Activated naive CD8-positive, alpha-beta T cell treated with anti-CD3 and anti-CD28 coated beads, Interleukin-2, amount 50 U/mL, for 24 hours (primary cell): ENCODE measurements at places on chromosomes 3 and 15.
A peak's percentile ranks its signal among the peaks of the same experiment; 100 is the strongest.

DNA sequence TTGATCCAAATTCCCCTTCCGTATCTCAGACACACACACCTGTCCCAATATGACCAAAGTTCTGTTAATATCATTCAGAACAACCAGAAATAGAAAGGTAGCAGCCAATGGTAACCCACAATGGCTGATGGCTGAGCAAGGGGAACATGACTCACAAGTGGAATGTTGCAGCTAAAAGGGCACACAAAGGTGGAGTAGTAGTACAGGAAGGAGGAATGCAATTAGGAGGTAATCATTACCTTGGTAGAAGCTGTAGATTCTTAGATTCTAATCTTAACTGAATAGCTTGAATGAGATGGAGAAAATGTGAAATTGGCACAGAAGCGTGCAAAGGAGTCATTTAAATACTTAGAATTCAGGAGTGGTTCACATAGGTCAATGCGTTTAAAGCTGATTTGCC is 347.9 kb downstream of the NR2F2 start:
- DNase-seq = no peak

- no peak for DNase-seq
Measured at GRCh38 chr3:82824491-82824890, 1063.0 kb upstream of the GBE1 start.

DNA sequence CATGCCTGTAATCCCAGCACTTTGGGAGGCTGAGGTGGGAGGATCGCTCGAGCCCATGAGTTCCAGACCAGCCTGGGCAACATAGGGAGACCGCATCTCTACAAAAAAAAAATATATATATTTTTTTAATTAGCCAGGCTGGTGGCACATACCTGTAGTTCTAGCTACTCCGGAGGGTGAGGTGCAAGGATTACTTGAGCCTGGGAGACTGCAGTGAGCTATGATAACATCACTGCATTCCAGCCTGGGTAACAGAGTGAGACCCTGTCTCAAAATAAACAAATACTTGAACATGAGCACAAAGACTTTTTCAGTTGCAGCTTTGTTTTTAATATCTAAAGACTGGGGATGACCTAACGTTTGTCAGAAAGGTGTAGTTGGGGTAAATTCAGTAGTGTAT is 31.3 kb upstream of the GATM start:
- no peak for DNase-seq

DNA sequence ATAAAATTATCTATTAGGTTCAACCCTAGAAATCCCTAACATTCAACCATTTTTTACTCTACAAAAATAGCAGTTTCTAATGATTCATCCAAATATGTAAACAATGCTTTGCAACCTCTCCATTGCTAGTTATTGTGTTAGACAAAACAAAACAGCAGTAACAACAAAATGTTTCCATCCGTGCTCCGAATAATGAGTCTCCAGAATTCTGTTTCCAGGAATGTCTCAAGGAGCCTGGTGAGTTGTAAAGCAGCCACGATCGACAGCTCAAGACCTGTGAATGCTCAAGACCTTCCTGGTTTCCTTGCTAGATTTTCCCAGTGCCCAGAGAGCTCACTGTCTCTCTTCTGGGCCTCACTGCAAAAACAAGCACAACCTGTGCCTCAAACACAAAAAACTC is 49.9 kb downstream of the CHRD start:
- no peak for DNase-seq

DNA sequence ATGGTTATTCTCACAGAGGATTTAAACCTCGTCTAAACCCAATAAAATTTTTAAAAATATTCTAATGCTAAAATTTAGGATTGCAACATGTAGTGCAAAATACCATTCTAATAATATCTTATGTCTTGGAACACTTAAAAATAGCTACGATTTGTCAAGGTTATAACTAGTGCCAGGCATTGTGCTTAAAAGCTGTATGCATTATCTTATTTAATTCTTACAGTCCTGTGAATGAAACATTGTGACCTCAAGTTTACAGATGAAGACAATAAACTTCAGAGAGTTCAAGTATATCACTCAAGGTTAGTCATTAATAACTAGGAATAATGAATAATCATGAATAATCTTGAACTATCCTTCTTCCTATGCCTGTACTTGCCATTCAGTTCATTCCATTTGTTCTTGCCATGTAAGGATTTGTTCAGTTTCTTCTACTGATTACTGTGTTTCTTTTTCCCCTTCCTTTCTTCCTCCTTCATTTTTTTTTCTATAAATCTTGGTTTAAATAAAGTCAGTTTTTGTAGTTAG is 897.6 kb upstream of the NR2F2 start:
- DNase-seq = no peak

GRCh38 chr3:76495216-76495615 is 544.7 kb upstream of the ROBO2 start:
- DNase-seq = no peak

DNA sequence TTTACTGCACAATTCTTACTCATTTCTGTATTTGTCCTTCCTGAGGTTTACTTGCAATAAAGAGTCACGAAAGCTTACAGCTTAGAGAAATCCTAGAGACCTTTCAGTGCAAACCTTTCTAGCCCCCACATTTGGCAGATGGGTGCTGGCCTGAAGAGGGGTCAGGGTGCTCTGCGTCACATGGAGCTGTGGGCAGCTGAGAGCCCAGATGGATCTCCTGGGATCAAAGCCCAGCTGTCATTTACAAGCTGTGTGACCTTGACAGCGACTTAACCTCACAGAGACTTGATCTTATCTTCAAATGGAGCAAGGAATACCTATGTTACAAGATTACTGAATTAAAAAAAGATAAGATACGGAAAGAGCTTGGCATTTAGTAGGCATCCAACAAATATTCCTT is 24.0 kb upstream of the RAF1 start:
- no peak for DNase-seq

- no peak for DNase-seq
Measured at GRCh38 chr3:169256027-169256426, 407.5 kb downstream of the MECOM start.

- peak; percentile 11 for DNase-seq
Measured at GRCh38 chr3:161349529-161350312, 21.6 kb downstream of the SPTSSB start.

- no peak for DNase-seq
Measured at GRCh38 chr3:32405155-32405554, 13.5 kb downstream of the CMTM7 start.

- DNase-seq = no peak
Measured at GRCh38 chr3:115204475-115204874, 57.4 kb upstream of the ZBTB20 start.

DNA sequence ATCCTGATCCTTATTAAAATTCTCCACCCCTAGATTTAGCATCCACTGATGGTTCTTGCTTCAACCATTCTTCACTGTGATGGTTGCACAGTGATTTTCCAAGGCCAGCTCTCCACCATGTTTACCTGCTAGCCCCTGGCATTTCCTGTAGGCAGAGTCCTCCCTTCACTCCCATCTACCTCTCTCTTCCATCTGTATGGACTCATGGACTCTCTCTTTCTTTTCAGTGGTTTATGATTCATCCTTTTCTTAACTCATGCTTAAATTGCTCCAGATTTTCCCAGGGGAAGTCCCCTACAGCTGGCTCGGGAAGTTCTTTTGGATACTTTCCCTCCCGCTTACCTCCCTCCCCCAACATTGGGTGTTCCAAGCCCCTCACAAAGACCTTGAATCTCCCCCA is 18.7 kb downstream of the TGM4 start:
- no peak for DNase-seq

GRCh38 chr3:5138214-5138981 is 16.3 kb downstream of the ARL8B start:
- no peak for DNase-seq

DNA sequence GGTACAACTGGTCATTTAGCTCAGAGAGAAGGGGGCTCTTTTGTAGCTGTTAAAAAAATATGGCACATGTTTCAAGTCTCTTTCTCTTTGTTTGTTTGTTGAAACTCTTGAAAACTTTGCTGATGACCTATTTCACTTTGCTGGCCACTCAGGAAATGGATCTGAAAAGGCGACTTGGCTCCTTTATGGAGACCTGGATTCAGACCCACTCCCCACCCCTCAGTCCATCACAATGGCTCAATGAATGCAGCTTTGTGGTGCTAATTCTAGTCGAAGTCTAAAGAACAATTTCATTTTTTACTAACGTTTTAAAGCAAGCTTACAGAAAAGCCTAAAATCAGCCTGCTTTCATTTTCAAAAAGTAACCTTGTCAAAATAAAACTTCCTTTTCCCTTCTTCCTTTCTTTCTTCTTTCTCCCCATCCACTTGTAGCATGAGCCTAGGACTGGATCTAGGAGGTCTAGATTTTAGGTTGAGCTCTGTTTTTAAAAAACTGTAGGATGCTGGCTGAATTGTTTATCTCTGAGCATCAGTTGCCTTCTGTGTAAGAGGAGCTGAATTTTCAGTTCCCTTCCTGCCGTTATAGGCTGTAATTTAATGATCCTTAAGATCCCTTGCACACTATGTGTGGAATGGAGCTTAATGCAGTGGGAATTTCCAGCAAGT is 165.5 kb upstream of the FEZF2 start:
- DNase-seq = no peak

DNA sequence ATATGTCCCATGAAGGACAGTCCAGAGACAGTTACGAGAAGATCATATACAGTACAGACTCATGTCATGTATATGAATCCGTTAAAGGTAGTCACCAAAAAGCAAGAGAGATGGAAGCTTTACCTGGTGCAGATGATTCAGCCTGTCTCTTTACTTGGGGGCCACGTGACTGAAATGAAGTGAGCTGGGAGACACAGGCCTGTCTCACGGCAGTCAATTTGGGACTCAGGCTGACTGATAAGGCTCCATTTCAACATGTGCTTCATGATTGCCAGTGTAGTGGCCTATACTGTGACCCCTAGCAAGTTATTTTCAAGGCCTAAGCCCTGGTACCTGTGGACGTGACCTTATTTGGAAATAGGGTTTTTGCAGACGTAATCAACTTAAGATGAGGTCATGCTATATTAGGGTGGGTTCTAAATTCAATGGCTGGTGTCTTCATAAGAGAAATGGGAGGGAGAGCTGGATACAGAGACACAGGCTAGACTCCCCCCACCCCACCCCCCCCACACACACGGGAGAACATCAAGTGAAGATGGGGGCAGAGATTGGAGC is 3.0 kb upstream of the PROK2 start:
- DNase-seq = no peak

GRCh38 chr3:121431726-121432517 is 113.9 kb downstream of the POLQ start:
- DNase-seq = peak; percentile 7

GRCh38 chr3:46410669-46411068 is 3.6 kb downstream of the CCRL2 start:
- DNase-seq = no peak

DNA sequence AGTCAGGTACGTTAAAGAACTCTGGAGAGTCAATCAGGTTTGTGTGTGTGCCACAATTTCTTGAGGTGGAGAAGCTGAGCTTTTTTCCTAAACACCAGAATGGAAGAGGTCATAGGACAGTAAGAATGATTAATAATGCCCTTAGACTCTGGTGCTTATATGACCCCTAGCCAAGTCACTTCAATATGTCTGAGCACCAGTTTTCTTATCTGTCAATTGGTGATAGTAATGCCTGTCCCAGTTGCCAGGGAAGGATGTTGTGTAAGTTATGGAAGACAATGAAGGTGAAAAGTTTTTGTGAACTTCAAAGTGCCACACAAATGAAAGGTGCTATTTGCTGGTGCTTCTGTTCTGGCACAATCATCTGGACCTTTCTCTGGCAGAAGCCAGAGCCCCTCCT is 22.2 kb upstream of the DLG1 start:
- no peak for DNase-seq

DNA sequence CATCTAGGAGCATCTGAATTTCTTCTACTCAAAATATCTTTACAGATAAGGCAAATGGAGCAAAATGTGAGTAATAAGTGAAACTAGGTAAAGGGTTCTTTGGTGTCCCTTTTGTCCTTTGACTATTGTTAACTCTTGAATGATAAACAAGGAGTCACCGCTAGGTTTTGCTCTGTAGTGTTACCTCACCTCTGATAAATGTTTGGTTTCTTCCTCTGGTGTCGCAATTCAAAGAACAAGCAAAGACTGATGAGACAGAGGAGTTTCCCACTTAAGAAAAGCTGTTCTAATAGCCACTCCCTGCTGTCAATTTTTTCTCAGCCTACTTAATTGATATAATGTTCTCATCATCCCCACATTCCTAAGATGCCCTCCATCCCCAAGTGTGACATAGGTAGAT is 925.9 kb downstream of the IGSF11 start:
- no peak for DNase-seq

DNA sequence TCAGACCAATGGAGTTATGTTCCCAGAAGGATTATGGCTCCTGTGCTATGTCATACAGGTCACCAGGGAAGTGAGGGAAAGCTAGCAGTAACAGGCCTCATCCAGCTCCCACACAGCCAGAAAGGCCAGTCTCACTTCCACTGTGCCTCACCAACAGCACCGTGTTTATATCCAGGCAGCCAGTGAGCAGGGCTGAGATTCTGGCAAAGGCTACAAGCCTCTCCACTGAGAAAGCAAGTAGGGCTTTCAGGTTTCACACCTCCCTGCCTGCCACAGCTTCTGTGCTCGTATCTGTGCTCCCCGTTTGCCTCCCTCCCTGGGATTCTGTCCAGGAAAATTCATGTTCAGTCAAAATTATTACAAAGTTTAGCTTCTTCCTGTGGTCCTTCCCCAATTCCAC is 14.9 kb upstream of the CFAP20DC start:
- no peak for DNase-seq

- DNase-seq = peak; percentile 76
Measured at GRCh38 chr3:112734736-112735350, 93.9 kb upstream of the CCDC80 start.

- no peak for DNase-seq
Measured at GRCh38 chr15:91528801-91529200, 324.7 kb upstream of the SLCO3A1 start.

DNA sequence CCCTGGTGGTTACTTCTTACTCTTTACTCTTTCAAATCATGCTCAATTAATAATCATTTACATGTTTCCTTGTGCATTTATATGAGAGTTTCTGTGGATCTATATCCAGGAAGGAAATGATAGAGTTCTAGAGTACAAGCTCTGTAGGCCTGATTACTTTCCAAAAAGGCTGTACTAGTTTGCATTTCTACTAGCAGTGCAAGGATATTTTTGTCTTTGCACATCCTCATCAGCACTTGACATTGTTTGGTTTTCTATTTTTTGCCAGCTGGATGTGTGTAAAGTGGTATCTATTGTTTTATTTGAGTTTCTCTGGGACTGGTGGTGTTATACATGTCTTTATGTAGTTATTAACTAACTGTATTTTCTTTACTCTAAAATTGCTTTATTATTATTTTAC is 19.6 kb upstream of the SLC7A14 start:
- no peak for DNase-seq

- DNase-seq = no peak
Measured at GRCh38 chr3:171173736-171174135, 147.2 kb upstream of the SLC2A2 start.

- no peak for DNase-seq
Measured at GRCh38 chr15:61122647-61123375, 106.3 kb downstream of the RORA start.

DNA sequence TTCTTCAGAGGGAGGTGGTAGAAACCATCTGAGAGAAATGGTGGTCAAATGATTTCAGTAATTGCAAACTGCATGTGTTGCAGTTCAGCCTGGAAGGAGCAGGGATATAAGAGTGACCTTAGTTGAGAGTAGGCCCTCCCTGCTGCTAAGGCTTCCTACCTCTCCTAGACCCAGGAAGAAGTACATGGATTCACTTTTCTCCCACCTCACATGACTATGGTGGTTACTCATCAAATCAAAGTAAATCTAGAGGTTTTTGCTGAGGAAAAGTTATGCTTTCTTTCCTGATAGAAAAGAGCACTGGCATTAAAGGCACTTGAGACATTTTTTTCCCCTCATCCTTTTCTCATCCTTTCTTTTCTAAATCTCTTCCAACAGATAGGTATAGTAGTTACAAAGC is 43.2 kb upstream of the LEKR1 start:
- no peak for DNase-seq
